ENCODE measurements at places on chromosomes 2 and 18.
A peak's percentile ranks its signal among the peaks of the same experiment; 100 is the strongest.

DNA sequence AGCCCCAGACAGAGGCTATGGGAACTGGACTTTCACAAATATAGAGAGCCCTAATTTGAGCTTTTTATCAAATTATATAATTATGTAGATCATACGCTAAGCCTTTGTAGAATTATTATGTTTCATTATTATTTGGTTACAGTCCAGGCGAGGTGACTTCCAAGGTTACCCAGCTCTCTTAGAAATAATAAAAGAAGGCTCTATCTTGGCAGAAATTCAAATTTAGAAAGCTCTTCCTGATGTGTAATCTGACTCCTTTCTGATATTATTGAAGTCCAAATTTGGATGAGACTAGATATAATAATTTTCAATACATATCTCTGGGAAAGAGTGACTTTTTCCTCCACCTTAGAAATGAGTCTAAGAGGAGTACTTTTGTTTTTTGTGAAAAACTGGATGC is 4.8 kb upstream of the SLC38A11 start:
- DNase-seq, result no peak

DNA sequence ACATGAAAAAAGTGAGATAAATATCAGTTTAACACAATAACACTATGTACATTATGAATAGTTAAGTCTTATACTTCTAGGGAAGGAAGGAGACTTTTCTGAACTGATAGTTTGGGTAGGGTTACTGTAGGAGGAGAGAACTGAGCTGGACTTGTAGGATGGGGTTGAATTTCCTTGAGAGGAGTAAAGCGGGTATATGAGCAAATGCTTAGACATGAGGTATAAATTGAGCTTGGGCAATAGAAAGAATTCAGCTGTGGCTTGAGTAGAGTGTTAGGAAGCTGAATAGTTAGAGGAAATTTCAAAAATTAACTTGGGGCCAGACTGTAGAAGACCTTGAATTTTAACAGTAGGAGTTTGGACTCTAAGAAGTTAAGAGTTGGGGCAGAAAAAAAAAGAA is 45.1 kb downstream of the LCLAT1 start:
- DNase-seq, result no peak

DNA sequence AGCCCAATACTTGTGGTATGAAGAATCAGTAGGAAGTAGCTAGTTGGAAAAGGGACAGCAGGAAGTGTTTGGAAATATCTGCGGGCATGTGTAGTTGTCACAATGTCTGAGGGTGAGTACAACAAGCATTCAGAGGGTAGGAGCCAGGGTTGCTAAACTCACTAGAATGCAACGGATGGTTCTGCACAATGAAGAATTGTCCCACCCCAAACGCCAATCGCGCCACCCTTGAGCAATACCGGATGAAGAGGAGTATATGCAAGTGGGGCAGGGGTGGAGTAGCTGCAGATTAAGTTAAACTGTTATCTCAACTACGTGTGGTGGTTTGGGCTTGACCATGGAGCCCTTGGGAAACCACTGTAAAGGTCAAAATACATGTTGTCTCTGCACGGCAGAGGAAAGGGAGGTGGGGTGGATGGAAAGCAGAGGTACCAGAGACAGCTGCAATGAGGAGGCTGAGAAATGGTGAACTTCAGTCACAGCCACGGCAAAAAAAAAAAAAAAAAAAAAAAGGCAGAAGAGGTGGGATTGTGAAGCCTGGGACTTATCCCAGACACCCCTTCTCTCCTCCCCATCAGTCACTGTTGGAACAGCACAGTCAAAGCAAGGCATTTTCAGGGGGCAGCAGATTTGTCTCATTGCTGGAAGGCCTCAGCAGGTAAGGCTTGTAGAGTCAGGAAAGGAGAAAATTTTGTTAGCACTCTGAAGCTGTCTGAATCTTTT is 5.2 kb downstream of the CCL20 start:
- DNase-seq, result no peak

DNA sequence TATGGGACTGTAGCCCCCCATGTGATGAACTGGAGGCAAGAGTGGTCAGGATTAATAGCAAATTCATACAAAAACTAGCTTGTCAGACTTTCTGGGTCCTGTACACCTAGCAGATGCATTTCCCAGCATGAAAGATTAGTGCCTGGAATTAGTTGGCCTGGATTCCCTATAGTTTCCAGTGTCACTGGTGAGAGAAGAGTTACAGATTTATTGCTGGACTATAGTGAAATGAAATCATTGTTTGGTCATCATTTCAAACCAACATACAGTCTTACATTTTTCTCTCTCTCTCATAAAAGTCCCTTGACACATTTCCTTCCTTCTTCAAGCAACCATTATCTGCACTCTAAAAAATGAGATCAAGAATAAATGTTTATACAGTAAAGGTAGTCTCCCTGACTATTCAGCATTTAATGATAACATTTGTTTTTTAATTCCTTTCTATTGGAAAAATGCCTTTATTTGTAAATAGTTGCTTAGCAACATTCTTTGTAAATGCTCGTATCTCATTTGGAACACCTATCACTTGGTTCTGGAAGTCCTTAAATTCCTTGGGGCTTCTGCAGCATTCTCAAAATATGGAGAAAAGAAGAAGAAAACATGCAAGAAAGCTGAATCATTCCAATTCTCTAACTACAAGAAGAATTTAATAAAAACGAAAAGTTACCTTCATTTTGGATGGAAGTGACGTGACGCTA is 144.4 kb downstream of the MREG start:
- no peak for DNase-seq

- no peak for DNase-seq
These were observed 2.3 kb downstream of the KIF5C start for GRCh38 chr2:148877403-148877740.

GRCh38 chr2:64581018-64581417 is 56.9 kb downstream of the AFTPH start:
- no peak for DNase-seq

- peak; percentile 52 for DNase-seq
These were observed 206.5 kb downstream of the SETBP1 start for GRCh38 chr18:44887227-44887631.

DNA sequence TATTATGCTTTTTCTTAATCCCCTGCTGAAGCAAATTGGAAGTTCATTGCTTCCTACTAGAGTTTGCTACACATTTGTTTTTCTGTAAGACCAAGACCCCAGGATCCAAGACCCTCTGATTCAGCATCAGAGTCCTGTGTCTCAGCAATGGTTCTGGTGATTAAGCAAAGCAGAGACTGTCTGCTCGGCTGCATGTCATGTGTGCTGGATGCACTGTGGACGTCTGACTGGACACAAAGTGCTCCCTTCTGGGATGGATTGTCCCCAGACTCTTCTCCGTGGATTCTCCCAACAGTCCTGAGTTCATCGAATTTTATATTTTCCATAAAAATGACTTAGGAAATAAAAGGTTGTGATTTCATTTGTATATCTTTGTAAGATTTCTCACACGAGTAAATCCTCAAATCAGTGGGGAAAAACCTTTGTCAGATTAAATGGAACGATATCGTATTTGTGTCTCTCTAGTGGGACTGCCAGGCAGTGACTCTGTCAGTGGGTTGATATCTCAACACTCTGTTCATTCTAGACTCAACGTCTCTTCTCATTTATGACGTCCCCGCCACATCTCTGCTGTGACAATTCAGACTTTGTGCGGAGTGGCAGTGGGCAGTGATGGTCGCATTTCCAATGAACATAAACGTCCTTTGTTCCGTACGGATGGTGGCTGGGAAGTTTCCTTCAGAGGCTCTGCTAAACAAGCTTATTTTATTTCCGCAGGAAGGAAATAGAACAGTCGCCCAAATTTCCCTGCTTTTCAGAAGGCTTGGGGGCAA is 58.6 kb downstream of the NCAPH start:
- no peak for DNase-seq

- DNase-seq, result no peak
These were observed 92.6 kb downstream of the TTC32 start for GRCh38 chr2:19809206-19809605.

- DNase-seq, result peak; percentile 89
These were observed 162.1 kb downstream of the ZEB2 start for GRCh38 chr2:144357623-144358373.

DNA sequence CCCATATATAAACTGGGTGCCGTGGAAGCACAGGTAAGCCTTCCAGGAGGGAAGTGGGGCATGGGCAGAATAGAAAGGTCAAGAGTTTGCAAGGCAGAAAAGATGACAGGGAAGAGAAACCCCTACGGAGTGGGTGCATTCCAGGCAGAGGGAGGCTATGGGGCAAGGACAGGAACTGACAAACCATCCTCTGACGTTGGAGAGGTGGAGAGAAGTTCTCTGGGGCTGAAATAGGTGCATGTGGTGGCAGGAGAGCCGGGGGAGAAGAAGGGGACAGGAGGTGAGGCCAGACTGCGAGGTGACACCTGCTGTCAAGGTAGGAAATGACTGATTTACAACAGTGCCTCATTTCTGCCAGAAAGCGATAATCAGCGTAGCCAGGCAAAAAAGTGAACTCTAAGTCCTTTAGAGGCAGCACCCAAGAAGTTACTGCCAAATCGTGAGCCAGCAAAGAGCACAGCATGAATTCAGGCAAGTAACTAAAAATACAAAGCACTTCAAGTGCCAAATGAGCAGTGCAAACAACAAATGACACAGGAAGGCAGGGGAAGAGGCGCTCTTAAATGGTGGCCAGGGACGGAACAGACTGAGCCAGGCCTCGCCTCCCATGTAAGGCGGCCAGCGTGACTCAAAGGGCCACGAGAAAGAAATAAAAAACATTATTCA is 113.3 kb upstream of the ACVR1C start:
- no peak for DNase-seq

DNA sequence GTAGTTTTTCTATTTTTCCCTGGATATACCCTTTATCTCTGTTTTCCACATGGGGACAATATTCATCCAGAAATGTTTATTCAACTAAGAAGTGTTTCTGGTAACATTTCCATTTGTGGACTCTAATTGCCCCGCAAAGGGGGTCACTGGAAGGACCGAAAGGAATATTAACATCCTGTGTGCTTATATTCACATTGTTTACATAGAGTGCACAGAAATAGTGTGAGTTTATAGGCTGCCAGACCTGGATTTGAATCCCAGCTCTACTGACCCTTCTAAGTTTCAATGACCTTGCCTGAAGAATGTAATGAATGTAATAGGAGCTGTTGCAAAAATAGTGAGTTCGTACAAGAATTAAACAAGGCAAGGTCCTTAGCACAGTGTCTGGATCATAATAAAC is 152.9 kb upstream of the NCKAP5 start:
- no peak for DNase-seq

DNA sequence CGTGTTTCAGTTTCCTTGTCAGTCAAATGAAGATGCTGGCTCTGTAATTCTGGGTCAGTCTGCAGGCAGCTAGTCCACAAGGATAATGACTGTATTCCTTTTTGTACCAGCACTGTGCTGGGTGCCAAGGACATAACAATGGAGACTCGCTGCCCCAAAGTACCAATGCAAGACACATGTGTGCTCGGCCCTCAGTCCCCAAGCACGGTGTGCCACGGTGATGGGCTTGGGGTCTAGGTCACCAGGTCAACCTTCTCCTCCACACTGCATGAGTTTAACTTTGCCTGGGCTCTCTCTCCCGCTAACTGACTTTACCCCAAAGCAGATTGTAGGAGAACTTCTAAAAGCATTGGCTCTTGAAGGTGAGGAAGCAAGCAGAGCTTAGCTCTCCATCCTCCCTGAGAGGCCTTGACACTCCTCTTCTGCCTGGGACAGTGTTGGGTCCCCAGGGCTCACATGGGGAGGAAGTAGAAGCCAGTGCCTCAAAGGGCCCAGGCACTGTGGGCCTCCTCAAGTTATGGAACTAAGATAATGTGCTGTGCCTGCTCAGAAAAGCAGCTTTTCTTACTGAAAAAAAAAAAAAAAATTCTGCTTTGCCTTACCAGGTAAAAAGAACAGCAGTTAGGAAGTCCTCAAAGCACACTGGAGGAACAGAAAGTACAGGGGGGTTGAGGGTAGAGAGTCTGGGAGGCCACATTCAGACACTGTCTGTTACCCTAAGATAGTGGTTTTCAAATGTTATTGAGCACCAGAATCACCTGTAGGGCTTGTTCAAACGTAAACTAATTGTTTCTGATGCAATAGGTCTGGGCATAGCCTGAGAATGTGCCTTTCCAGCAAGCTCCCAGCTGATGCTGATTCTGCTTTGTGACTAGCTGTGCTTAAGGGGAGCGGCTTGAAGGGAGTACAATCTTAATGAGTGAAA is 276.4 kb upstream of the CXCR4 start:
- no peak for DNase-seq

GRCh38 chr2:194883711-194884110 is 773.3 kb upstream of the SLC39A10 start:
- no peak for DNase-seq

- DNase-seq, result no peak
These were observed 62.0 kb downstream of the SMAD7 start for GRCh38 chr18:48888773-48889080.

DNA sequence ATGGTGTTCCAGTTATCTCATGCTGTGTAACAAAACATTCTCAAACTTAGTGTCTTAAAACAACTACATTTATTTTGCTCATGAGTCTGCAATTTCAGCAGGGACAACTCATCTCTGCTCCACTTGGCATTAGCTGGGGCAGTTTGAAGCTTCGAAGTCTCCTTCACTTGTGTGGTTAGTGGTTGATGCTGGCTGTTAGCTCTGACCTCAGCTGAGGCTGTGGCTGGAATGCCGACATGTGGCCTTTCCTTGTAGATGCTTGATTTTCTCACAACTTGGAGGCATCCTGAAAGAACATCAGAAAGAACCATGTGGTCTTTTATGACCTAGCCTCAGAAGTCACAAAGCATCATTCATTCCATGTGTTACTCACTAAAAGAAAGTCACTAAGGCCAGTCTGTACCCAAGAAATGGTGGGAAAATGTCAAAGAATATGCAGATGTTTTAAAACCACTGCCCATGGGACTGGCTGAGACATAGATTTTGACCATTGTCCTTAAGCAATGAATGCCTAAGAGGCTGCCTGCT is 3.8 kb upstream of the TMSB10 start:
- no peak for DNase-seq

- DNase-seq, result no peak
These were observed 1425.6 kb upstream of the PIK3C3 start for GRCh38 chr18:40529478-40529877.

DNA sequence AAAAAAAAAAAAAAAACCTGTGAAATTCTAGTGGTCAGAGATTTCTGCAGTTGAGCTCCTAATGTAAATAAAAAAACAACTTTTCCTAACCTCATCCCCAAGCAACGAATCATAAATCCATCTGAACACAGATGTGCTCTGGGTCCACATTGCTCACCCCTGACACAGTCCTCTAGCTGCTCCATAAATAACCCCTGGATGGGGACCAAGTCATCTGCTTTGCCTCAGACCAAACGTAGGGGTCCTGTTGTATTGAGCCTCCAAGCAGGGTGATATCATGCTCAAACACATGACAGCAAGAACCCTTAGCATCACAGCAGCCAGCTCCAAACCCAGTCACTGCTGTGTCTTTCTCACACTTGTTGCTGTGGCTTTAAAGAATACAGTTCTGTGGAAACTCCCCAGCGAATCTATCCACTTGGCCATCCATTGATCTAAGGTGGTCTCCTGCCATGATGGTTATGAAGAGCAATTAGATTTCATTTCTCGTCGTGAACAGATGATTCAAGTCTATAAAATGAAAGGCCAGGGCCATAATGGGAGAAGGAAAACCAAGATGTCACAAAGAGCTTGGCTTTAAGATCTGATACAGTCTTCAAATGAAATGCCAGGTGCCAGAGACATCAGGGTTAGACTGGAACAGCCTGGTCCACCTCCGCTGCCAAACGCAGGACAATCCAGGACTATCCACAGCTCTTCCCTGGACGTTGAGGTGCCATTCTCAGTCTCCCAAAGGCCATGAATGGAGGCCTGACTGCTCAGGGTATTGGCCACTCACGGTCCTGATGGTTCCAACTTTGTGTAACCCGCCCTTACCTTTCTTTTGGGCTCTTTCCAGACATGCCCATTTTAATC is 39.0 kb downstream of the TBC1D8 start:
- peak; percentile 47 for DNase-seq

- no peak for DNase-seq
These were observed 43.9 kb upstream of the PCBP1 start for GRCh38 chr2:70043252-70043875.
